ENCODE measurements at places on chromosomes 12 and 14.

DNA sequence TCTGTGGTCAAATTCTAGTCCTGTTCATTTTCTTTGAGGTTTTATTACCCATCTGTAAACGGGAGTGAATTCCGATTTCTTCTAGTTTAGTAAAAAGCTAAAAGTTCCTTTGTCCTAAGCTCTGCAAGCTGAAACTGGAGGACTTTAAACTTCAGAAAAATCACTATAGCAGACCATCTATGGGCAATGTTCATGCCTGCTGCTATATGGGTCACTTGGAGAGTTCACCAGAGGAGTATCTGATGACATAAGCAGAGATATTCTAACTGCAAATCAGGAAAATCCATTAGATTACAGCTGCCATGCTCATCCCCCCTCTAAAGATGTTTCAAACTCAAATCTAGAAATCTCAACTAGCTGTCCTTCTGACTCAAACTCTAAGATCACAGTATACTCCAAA, 193.0 kb upstream of the RTL1 start:
- DNase-seq, result no peak

DNA sequence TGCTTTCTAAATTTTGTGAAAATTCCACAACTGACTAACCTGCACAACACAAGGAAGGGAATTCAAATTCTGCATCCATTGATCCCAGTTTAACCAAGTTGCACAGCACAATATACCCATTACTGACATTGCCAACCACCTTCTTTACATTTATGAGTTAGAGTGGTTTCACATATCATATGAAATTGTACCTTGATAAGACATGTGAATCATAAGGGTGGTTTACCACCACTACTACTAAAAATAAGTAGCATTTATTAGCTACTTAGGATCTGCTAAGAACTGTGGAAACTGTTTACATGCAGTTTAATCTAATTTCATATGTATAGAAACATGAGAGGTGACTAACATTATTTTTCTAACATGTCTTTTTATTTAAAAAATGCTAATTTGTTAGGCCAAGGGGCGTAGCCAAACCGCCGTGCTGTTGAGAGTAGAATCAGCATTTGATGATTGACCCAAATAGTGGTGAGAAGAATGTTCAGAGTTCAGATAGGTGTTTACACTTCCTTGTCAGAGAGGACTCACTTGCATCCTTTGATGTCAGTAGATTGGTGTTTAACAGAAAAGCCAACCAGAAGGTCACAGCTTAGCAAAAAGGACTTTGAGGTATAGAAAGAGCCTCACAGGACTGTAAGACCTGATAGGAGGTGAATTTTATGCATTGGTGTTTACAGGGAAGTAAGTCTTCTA, 56.2 kb downstream of the LRFN5 start:
- DNase-seq, result no peak

DNA sequence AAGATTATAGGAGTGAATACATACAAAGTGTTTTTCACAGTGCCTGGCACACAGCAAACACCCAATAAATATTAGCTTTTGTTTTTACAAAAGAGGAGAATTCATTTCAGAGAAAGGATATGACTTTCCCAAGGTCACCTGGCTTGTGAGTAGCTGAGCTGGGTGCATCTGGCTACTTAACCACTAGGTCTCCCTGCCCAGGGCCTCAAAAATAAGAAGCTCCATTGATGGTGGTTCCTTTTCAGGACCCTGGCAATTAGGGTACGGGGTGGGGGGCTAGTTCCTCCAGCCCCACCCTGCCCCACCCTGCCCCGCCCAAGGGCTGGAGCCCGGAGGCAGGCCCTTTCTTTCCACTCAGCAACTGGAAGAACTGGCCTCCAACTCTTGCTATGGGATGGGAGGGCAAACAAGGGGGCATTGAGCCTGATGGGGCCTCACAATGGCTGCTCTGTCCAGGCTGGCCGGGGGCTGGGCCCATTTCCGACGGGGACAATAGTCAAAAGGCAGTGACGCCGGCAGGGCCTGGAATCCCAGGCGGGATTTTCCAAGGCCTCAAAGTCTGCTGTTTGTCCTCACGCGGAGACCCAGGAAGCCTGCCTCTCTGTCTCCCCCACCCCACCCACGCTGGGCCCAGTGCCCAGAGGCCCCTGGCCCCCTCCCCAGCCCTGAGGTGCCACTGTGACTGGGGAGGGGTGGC, 8.2 kb upstream of the ATG101 start:
- DNase-seq, result no peak

- no peak for DNase-seq
These were observed at the start of gene ABCC9 for GRCh38 chr12:21940549-21941505. Gene ABCC9 (minus strand): TSS chr12:21941426. CDS start chr12:21936674, 4,752 bp downstream.

- no peak for DNase-seq
These were observed 18.9 kb upstream of the CFL2 start for GRCh38 chr14:34733245-34733644.

DNA sequence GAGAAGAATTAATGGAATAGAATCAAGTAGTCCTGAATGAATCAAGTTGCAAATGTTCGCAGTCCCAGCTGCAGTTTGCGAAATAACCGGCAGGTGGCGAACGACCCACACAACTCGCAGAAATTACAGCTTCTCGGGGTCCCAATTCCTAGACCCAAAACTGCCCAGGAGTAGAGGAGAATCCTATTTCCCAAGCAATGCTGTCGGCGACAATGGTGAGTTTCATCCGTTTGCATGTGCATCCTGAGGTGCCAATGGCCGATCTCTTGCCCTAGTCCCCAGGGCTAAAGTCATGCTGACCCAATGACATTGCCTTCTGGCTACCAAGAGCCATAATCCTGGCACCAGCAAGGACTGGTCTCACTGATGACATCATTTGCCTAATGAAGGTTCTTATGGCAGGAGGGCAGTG, 8.5 kb upstream of the ASCL1 start:
- DNase-seq, result no peak

GRCh38 chr14:102351023-102351422, 11.7 kb downstream of the CINP start:
- no peak for DNase-seq

GRCh38 chr14:23555533-23555881, 564 bp upstream of the THTPA start:
- DNase-seq, result no peak

GRCh38 chr12:132596016-132596415, 14.4 kb downstream of the LRCOL1 start:
- no peak for DNase-seq

- DNase-seq, result no peak
These were observed 36.8 kb upstream of the TMED10 start for GRCh38 chr14:75213172-75213571.

Data from stimulated activated CD4-positive, alpha-beta T cell treated with anti-CD3 and anti-CD28 coated beads, Interleukin-15, amount 100 ng/mL, for 48 hours (primary cell).